ENCODE measurements at places on chromosomes 7 and 10.

GRCh38 chr10:86423739-86424138, 57.1 kb upstream of the GRID1 start:
- DNase-seq: no peak

GRCh38 chr7:21281193-21281592, 146.7 kb upstream of the SP4 start:
- DNase-seq: no peak

DNA sequence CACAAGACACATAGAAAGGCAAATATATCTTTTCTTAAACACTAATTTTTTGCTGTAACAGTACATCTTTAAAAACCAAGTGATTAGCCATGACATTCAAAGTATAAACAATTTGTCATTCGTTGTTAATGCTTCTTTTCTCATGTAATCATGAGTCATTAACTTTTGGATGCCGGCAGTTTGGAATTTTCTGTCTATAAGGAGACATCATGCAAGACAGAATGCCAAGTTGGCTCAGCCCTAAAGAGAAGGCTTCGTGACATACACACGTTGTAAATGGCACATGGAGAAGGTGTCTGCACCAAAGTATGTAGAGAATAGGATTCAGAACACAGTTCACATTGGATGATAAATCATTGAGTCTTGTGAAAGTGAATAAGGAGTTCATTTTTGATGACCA, 35.9 kb downstream of the CCDC3 start:
- no peak for DNase-seq

DNA sequence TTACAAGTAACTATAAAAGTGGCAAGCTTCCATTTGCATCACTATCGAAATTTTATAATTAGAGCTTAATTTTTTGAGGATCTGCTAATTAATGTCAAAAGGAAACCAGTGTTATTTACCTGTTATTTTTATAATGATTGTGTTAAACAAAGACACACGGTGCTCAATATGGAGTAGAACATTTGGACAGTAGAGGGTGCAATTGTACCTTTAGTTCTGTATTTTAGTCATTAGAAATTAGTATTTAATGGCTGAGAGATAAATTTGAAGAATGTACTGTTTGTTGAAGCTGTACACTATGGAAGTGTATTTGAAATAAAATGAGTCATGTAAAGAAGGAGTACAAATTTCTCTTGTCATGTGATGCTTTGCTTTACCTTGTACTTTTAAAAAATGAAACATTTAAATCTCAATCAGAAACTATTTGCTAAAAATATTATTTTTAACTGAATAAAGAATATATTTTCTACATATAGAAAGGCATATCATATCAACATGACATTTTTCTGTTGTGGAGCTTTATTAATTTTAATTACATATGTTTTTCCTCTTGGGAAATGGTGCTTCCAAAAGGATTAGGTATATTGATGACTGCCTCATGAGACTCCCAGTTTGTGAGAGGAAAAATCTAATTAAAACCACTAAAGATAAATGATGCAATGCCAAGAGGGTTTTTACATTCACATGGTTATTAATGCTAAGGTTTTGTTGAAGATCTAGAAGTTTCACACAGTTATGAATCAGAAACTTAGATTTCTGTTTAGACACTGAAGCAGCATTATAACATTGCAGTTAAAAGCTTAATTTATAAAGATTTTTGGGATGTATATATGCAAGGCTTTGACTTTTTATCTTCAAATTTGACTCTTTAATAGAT, 10.4 kb upstream of the PRKG1 start:
- DNase-seq: no peak

DNA sequence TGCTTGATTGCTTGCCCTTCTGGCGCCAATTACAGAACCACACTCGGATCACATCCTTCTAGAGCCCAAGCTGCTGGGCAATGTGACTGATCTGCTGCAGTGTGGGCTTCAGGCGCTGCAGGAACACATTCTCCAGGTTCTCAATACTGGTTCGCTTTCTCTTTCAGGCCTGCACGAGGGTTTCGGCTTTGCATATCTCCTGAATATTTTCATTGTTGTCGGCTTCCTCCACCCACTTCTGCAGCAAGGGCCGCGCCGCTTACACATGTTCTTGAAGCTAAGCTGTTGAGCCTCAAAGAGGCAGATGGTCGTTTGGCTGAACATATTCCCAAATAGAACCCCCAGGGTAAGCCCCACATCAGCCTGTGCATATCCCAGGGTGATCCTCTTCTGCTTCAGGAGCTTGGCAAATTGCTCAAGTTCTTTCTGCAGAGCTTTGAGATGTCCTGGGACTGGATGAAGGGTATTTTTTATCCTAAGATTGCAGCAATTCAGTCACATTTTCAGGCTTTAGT, 64.6 kb downstream of the HERC4 start:
- no peak for DNase-seq

DNA sequence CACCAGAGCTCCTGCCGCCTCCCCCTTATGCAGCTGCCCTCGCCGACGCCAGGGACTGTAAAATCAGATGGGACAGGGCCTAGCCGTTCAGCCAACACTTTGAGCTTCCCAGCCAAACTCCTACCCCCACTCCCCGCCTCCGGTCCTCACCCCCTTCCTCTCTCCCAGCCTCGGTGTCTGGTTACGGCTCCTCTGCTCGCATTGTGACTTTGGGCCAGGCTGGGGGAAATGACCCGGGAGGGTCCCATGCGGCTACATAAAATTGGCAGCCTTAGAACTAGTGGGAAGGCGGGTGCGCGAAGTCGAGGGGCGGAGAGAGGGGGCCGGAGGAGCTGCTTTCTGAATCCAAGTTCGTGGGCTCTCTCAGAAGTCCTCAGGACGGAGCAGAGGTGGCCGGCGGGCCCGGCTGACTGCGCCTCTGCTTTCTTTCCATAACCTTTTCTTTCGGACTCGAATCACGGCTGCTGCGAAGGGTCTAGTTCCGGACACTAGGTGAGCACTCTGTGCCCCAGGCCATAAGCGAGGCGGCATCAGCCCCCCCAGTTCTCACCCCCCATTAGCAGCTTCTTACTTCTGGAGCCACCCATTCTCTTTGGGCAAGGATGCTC, at the start of gene KAZALD1:
TSS of gene KAZALD1 (plus strand) at position 366 of the 608 bp plus-strand sequence. CDS start 604 bp downstream, outside the sequence.
- no peak for DNase-seq

DNA sequence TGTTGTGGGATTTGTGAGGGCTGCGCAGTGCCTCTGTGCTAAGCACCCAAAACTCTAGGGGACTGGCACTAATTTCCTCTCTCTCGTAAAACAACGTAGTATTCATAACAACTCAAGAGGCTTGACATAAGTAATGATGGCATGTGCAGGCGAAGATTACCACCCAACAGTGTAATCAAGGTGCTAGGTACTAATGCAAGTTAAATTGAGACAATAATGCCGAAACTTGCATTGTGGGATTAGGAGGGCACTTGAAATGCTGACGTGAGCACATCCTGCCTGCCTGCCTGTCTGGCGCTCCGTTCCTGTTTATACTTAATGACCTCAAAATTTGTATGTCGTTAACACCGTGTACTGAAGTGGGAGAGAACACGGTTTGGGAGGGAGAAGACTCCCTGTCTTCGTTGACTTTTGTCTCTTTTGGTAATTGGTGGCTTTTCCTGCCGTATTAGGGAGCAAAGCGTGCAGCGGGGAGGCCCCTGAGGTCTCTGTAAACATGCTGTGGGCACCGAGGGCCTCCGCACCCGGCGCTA, 139.0 kb downstream of the MGMT start:
- DNase-seq: no peak

DNA sequence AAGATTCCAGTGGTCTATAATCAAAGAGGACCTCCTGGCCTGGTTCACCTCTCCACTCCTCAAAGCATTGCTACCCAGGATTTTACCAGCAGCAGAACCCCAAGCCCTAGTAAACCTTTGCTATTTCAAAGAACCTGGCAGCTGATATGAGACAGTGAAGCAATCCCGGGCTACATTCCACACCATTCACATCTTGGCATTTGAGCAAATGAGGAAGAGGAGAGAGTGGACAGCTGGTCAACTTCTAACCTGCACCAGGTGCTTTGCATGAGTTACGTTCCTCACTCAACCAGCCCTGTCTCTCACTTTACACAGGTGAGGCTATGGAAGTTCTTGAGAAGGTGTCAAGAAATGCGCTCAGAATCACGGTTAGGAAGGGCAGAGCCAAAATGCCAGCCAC, 1.1 kb downstream of the CCDC3 start:
- no peak for DNase-seq

DNA sequence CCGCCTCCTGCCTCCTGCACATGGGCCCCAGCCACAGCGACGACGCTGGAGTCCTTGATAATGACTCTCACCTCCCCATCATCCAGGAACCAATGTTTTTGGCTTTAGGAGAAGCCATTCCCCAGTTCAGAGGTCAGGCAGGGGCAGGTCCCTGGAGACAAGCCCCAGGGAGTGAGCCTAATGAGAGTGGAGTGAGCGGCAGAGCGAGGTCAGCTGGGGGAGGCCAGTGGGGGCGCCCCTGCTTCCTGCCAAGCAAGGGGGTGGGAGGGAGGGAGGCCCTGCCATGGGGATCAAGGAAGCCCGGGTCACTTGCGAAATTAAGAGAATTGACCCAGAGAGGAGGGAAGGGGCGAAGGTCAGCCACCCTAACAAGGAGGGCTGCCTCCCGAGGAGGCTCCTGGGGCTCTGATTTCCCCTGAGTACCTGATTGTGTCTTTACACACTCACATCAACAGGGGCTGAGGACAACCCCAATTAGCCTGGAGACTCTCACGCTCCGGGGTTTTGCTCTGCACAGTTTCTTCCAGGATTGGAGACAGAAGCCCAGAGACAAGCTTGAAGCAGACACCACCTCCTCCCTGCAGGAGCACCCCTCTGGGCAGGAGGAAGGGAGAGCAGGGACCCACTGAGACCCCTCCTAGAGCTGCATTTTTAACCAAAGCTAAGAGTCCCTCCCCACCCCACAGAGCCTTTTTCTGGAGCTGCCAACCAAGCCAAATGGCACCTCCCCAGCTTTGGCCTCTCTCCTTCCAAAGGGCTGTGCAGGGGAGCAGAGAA, 112.1 kb downstream of the COL13A1 start:
- no peak for DNase-seq

- no peak for DNase-seq
Observed at GRCh38 chr7:37235813-37236212, 212.9 kb downstream of the ELMO1 start.

GRCh38 chr7:150524018-150524417, 9.3 kb downstream of the GIMAP7 start:
- no peak for DNase-seq

- no peak for DNase-seq
Observed at GRCh38 chr7:29126804-29127203, 19.5 kb downstream of the CPVL start.

- DNase-seq: no peak
Observed at GRCh38 chr7:102215711-102216110, 71.0 kb upstream of the SH2B2 start.

- DNase-seq: no peak
Observed at GRCh38 chr7:6015917-6016652, 7.0 kb downstream of the AIMP2 start.

DNA sequence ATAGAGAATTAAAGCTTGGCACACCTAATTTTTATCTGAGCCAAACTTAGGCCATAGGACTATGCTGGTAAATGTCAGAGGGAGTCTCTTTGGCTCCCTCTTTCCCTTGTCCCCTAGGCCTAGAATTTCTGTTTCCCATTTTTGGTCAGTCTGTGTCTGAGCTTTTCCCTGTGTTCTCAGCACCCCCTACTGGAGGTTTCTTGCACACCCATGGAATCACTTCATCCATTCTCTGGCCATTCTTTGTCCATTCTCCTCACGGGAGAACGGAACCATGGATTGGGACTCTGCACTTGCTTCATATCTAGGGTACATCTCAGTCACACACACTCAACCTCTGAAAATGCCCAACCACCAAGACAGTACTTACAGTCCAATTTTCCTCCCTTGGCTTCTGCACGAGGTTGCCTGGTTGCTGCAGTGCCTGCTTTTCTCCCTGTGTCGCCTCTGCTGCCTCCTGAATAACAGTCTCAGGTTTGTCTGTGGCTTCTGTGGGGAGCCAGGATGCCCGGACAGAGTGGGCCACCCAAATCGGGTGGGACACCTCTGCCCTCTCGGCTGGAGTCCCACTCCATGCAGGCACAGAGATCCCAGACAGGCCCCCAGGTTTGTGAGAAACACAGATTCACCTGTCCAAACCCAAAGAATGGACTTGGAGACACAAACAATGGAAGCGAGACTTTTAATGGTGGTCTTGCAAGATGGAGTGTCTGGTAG, 35.1 kb upstream of the DNAH11 start:
- peak; percentile 24 for DNase-seq

DNA sequence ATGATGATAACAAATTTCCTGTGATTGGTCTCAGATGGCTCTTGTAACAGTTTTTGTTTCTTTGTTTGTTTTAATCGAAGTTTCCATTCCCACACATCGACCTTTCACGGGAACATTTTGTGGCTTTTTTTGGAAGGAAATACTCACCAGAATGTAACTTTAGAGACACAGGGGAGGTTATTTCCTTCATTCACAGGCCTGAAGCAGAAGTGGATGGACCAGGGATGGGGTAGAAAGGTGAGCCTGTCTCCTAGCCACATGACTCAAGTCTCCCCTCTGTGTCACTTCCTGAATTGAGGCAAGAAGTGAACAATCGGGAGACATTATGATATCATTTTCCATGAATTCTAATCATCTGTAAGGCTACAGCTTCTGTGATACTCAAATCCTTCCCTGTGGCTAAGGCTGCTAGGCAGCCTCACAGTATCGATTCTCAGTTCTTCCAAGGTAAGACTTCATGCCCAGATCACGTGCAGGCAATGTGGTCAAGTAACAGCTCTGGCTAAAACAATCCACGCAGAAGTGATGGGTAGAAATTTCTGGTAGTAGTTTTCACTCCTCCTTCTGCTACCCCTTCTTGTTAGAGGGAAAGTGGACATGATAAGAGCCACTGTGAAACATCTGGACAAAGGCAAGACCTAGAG, 203.9 kb upstream of the NEBL start:
- DNase-seq: no peak

- no peak for DNase-seq
Observed at GRCh38 chr10:30185341-30185740, 126.0 kb upstream of the JCAD start.
